ENCODE measurements at places on chromosomes 2 and 18.

DNA sequence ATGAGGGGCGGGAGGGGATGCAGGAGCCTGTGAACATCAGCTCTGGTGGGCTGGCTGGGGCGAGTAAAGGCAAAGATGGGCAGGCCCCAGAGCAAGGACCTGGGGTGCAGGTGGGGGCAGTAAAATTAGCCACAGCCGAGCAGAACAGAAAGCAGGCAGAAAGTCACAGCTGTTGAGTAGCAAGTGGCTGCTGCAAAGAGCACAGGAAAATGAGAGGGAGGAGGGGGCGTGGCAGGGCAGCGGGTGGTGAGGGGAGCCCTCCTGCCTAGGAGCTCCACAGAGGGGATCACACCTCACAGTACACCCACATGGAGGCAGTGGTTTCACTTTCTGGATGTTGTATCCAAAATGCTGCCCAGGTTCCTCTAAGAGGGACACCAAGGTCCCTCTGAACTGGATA lies 79.6 kb downstream of the LBH start:
- DNase-seq: no peak

DNA sequence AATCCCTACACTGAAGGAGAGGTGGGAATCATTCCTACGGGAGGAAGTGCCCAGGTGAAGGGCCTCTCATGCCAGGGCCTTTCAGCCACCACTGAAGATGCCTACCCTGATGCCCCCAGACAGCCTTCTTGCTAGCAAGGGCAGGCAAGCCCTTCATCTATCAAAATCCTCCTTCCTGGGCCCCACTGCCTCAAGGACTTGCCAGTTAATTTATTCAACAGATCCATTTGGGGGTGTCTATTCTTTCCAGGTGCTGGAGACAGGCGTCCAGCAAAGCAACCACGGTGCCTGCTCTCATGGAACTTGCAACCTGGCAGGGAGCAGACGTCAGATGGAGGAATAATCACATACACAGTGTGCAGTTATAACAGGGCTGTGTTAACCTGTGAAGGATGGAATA lies 95.5 kb downstream of the GYPC start:
- DNase-seq: no peak

DNA sequence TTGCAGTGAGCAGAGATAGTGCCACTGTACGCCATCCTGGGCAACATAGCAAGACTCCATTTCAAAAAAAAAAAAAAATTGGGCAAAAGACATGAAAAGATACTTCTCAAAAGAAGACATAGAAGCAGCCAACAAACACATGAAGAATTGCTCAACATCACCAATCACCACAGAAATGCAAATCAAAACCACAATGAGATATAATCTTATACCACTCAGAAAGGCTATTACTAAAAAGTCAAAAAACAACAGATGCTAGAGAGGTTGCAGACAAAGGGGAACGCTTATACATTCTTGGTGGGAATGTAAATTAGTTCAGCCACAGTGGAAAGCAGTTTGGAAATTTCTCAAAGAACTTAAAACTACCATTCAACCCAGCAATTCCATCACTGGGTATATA lies 43.1 kb upstream of the CHAC2 start:
- DNase-seq: no peak

GRCh38 chr2:68741805-68742306 lies 7.2 kb downstream of the ARHGAP25 start:
- DNase-seq: peak; percentile 28

DNA sequence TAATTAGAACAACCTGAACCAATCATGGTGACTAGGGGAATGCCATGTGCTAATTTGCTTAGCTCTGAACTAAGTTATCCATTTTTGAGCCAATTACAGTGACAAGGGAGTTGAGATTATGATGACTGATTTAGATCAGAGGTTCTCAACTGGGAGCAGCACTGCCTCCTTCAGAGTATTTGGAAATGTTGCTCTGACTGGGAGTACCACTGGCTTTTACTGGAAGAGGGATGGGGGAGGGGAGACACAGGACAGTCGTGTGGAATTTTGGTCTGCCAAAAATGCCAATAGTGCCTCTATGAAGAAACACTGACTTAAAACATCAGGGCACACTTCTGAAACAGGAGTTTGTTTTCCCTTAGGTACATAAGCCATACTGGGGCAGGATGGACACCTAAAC lies 48.1 kb upstream of the VPS54 start:
- DNase-seq: no peak

GRCh38 chr18:79629249-79629558 lies 50.4 kb upstream of the CTDP1 start:
- DNase-seq: no peak

DNA sequence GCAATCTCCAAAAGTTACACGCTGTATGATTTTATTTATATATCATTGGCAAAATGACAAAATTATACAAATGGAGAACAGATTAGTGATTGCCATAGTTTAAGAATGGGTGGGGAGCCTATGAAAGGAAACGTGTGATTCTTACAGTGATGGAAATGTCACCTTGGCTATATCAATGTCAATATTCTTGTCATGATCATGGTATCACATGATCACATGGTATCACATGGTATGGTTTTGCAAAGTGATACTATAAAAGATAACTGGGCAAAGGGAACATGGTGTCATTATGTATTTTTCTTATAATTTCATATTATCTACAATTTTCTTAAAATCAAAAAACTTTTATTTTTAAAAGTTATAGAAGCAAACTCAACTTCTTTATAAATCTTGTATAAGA lies 606.2 kb upstream of the ZEB2 start:
- DNase-seq: no peak

- DNase-seq: no peak
Measured at GRCh38 chr2:220034426-220035130, 407.1 kb downstream of the SLC4A3 start.

DNA sequence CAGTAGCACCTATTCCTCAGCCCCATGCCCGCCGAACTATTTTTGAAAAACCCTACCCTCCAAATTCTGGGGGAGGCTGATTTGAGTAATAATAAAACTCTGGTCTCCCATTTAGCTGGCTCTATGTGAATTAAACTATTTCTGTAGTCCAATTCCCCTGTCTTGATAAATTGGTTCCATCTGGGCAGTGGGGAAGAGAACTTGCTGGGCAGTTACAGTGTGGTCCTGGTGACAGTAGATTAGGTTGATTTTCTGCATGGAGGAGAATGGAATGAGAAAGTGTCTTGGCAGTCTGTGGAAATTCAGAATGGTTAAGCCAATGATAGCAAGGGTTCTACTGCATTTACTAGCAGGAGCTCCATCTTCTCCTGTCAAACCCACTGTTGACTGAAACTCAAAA lies 95.0 kb downstream of the SPP2 start:
- no peak for DNase-seq
